Caki2 (cell line): ENCODE measurements at places on chromosomes 7 and 10. TPM values are rescaled to one million over a fixed set of nuclear protein-coding genes. Genes with fewer than 3 reads are reported as not detected.

DNA sequence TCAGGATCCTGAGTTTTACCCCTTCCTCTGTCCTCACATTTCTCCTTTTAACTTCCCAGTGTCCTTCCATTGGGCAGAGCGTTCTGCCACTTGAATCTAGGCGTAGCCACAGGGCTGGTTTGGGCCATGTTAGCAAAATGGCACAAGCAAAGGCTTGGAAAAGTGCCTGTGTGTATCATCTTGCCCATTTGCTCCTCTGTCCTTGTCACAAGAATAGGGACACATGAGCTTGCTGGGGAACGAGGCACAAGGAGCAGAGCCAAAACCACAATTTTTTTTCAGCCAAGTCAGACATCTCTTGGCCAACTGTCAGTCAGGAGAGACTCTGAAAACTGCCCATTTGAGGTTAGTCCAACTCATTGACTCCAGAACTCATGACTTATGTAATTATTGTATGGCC, 285.2 kb downstream of the ZNF248 start:
- no peak for DNase-seq

DNA sequence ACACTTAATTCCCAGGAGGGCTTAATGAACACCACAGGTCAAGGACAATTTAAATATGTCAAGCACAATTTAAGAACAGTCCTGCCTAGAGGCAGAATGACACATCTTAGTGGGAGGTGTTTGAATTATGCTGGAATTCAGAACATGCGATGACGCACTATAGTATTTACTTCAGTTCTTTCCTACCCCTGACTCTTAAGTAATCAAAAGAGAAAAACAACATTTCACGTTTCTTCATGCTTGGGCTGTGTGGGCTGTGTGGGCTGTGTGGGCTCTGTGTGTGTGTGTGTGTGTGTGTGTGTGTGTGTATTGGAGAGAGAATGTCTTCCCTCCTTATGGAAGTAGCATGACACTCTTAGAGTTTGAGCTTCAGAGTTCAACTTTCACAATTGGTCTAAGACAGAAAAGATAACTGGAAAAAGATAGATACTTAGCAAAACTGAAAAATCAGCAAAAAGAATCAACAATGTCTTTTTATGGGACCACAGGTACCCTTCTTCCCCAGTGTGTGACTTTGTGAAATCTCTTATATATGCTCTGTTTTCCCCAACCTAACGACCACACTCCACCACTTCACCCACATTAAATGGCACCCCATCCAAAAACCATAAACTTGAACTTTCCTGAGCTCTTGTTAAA, 33.7 kb upstream of the CABCOCO1 start:
- DNase-seq = peak; percentile 85

DNA sequence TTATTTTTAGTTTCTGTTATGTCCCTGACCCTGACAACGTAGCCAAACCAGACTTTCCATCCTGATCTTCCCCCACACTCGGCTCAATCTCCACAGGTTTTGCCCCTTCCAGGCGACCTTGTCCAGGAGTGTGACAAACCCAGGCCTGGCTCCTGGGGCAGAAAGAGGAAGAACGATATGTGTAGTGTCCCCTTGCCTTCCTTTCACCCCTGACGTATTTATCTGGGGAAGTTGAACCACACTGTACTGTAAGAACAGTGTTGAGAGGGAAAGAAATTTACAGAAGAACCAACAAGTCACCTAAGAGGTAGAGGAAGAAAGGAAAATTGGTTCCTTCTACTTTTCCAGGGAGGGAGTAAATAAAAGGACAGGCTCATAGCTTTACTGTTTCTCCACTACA, 158.0 kb downstream of the VTI1A start:
- no peak for DNase-seq

DNA sequence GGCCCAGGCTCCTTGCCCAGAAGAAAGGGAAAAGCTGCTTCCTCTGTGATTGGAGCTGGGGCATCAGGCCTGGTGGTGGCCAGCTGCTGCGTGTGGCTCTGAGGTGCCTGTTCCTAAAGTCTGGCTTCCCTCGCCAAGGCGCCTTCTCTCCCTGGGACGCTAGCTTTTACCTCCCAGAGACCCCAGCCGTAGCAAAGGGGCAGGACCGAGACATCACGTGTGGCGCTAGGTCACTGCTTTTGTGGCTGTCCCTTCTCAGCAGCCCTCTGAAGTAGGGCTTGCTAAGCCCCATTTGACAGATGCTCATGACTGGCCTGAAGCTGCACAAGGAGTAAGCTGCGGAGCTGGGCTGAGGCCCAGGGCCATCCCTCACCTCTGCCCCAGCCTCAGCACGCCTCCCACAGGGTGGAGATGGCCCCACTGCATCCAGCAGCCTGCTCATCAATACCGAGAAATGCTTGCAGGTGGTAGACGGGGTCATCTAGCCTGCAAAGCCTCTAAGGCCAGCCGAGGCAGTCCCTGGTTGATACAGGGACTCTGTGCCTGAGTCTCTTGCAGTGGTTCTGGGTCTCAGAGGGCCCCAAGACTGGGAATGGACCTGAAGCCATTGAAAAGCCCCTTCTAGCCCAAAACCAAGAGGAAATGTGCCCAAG, 171.2 kb downstream of the LCOR start:
- no peak for DNase-seq

GPER1 gene
- total RNA-seq = 2.5 and 7.7 TPM in 2 replicates

CTAGE8 gene
- total RNA-seq = 1.3 TPM in 1 of 2 replicates, not detected in the other
